NCI-H774 (cell line): ENCODE measurements at places on chromosomes 5 and 9.

- DNase-seq = no peak
Observed at GRCh38 chr5:137622850-137623249, 113.0 kb downstream of the KLHL3 start.

- no peak for DNase-seq
Observed at GRCh38 chr5:61333321-61333953, 1.4 kb downstream of the ZSWIM6 start.

DNA sequence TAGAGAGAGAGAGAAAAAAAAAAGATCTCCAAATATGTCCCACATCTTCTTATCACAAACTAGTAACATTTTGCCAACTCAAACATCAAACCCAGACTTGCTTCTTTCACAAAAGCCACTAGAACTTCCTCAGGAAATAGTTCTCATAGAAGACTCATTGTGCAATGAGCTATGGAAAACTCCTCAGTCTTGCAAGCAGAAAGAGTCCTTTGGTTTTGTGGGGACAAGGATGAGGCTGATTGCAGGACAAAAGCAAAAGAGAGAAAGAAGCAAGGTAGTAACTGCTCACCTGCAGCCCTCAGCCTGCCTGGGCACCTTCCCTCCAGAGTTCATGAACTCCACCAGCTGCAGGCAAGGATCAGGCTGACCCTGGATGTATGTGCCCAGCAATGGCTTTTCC lies 399.0 kb downstream of the IRX1 start:
- DNase-seq = no peak

- DNase-seq = no peak
Observed at GRCh38 chr9:112032743-112033142, 136.1 kb downstream of the UGCG start.

DNA sequence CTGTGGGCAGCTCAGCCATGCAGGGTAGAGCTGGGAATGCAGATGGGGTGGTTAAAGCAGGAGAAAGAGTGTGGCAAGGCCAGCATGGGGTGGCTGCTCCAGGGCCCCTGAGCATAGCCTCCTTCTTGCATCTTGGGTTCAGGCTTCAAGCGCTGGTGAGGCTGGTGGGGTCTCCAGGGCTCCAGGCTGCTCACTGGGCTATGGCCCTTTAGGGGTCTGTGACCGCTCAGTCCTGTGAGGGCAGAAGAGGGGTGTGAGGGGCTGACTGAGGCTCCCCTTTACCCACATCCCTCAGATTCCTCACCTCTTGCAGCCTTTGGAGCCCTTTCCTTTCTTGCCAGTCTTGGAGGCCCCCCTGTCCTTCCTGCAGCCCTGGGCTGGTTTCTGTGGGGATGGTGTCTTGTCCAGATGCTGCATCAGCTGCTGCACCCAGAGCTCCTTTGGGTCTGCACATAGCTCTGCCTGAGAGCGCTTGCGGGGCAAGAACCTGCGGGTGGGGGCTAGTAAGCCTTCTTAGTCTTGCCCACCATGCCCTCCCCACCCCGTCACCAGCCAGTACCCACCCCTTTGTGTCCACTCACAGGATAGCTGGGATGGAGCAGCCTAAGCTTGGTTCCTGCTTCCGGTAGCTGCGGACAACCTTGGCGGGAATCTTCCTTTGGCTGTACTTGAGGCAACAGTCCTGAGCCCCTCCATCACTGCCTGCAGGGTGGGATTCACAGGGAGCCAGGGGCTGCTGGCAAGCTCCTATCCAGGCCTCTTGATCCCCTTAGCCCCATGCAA lies 549 bp downstream of the CCL21 start:
- no peak for DNase-seq

GRCh38 chr9:105027084-105027483 lies 99.1 kb upstream of the ABCA1 start:
- DNase-seq = no peak

DNA sequence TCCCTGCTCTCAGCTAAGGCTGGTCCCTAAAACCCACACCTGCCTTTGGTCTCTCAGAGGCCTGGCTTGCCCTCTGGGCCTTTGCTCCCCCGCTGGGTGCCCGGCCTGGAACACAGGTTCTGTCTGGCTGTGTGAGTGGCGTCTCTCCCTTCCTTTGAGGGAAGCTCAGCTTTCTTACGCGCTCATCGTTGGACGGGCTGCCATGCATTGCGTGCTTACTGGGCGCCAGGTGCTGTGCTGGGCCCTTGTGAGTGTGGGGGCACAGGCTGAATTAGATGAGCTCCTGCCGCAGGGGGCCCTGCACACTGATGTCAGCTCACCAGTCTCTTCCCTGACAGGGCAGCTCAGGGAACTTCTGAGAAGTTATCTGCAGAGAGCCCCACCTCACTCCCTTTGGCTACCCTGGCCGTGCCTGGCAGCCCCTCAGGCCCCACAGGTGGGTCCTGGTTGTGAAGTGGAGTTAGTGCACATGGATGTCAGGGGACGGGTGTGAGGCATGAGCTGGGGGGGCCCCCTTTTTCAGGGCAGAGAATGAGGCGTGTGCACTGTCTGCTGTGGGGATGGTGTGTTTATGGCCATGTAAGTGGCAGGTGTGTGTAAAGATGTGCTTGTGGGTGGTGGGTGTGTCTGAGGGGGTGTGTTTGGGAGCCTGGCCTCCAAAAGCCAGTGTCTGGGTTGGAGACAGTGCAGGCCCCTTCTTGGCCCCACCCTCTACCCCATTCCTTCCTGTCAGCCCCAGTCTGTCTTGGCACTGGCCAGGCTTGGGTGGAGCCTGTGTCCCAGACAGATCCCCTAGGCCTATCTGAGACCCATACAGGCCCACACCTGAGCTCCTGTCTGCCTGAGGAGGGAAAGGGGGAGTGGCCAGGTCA lies 7.5 kb upstream of the RMND5B start:
- DNase-seq = no peak
